Activated effector memory CD4-positive, alpha-beta T cell treated with anti-CD3 and anti-CD28 coated beads, Interleukin-2, amount 50 U/mL, for 16 hours (primary cell): ENCODE measurements at places on chromosomes 2 and 18.

- no peak for DNase-seq
These were observed 124.9 kb downstream of the PRKCE start for GRCh38 chr2:45776160-45776955.

GRCh38 chr2:27873091-27873490 lies 17.1 kb downstream of the RBKS start:
- no peak for DNase-seq

- no peak for DNase-seq
These were observed 117.8 kb upstream of the NRP2 start for GRCh38 chr2:205564346-205565141.

DNA sequence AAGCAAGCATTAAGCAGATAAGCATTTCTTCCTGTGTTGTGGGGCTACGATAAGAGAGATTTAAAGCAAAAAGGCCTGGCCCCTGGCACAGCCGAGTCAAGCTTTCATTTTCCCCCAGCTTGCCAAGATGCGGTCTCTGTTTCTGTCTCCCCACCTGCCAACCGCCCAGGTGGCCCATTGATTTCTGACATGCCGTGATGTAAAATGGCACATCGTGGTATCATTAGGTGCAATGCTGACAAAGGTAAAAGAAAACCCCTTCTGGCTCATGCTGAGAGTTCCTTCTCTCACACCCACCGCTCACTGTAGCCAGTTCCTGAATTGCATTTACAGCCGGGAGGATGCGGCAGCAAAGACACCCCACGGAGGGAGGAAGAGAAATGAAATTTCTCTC lies 62.8 kb downstream of the BOD1L2 start:
- DNase-seq: no peak

DNA sequence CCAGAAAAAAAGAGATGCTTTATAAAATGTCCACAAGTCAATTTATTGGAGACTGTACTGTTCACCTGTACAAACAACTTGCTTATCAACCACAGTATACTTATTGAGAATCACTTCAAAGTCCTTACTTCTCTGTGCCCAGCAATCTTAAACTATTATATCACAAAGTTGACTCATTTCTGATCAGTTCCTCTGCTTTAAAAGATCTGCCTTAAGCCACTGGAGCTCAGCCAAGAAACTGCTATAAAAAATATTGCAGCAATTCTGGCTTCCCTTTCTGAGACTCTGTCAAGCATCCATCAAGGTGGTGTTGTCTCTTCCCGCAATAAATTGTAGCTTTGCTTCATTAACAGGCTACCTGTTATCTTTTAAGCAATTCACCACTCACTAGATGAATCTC lies 375.2 kb upstream of the SPHKAP start:
- DNase-seq: no peak
